ENCODE measurements at places on chromosomes 1 and 21.

DNA sequence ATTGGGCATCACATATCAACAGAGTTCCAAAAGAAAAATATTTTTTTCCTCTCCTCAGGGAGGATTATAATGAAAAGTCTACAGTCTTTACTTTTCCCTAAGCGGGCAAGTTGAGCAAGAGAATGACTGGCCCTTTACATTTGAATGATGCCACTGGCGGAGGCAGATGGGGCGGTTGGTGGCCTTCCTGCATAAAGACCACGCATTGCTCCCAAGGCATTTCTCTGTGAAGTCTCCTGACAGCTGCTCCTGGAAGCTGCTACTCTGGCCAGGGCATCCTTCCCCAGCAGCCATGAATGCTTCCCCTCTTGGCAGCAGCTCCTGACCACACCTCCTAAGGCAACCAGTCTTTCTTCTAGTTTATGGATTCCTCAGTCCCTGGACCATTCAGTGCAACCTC is 161.1 kb upstream of the RRP15 start:
- H3K4me3 ChIP-seq = no peak overlapping the region
- H3K4me1 ChIP-seq = no peaks in the 10 kb centered on the region

DNA sequence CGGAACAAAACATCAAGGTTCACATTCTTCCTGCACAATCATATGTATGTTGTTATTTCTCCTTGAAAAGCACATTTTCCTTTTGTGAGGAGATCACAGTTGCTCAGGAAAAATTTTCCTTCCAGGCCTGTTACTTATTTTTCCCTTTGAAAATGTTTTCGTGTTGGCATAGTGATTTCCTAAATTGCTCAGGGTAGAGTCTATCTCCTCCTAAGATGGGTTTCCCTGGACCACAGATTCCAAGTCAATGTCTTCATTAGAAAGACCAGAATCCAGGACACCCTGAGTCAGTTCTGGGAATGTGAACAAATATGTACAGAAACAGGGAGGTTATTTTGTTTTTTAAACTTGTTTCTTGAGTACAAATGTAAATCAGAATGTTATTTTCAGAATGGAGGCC is 94.3 kb upstream of the C1orf105 start:
- H3K4me3 ChIP-seq = no peak overlapping the region
- H3K27me3 ChIP-seq = no peaks in the 10 kb centered on the region
- no peaks in the 10 kb centered on the region for H3K36me3 ChIP-seq
- no peak overlapping the region for H3K27ac ChIP-seq
- H3K4me1 ChIP-seq = no peaks in the 10 kb centered on the region
- DNase-seq = no peak

- H3K27me3 ChIP-seq = no peaks in the 10 kb centered on the region
- H3K4me3 ChIP-seq = no peak overlapping the region
- no peak for DNase-seq
- no peak overlapping the region for H3K27ac ChIP-seq
Measured at GRCh38 chr1:206120406-206120805, 3.2 kb upstream of the AVPR1B start.

DNA sequence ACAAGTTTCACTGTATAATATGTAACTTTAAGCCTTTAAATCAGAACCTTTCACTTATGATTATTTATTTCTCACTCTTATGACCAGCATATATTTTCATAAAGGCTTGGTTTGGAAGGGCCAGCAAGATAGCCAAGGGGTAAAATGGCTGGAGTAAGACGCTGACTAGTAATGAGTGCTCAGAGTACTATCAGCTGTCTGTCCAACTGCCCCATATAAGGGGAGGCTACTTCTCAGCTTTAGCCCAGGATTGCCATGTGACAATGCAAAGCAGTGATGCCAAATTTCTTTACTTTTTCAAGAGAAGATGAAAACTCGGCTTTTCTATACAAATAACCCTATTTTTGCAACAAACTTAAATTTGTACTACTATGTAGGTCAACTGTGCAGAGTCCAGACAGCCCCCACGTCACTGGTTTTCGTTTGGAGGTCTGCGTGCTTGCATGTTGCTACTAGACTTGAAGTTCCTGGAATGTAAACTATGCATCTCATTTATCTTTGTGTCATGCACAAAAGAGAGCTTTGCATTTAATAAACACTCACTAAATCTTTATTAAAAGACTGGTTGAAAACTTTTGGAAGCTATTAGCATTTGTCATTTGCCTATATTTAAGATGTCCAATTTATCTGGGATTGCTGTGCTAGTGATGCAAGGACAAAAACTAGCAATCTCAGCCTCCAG is 110.4 kb downstream of the TNFSF18 start:
- H3K4me3 ChIP-seq = no peak overlapping the region
- DNase-seq = no peak
- H3K4me1 ChIP-seq = peaks cover 7% of the 10 kb centered on the region
- no peaks in the 10 kb centered on the region for H3K27me3 ChIP-seq

- H3K36me3 ChIP-seq = no peaks in the 10 kb centered on the region
- DNase-seq = no peak
- no peak overlapping the region for H3K27ac ChIP-seq
- no peak overlapping the region for H3K4me3 ChIP-seq
- peaks cover 29% of the 10 kb centered on the region for H3K27me3 ChIP-seq
Measured at GRCh38 chr21:43279578-43279894, 110.7 kb downstream of the CRYAA start.

GRCh38 chr1:84365225-84366221 is 32.8 kb upstream of the DNASE2B start:
- H3K36me3 ChIP-seq = no peaks in the 10 kb centered on the region
- no peak overlapping the region for H3K27ac ChIP-seq
- DNase-seq = no peak
- H3K27me3 ChIP-seq = no peaks in the 10 kb centered on the region

GRCh38 chr21:31141389-31142000 is 103.2 kb upstream of the KRTAP19-8 start:
- no peak overlapping the region for H3K4me3 ChIP-seq
- no peaks in the 10 kb centered on the region for H3K27me3 ChIP-seq
- no peaks in the 10 kb centered on the region for H3K4me1 ChIP-seq
- no peak overlapping the region for H3K27ac ChIP-seq
- DNase-seq = no peak

GRCh38 chr1:156839426-156840109 is 19.3 kb downstream of the INSRR start:
- H3K4me3 ChIP-seq = no peak overlapping the region
- H3K27ac ChIP-seq = no peak overlapping the region
- H3K36me3 ChIP-seq = no peaks in the 10 kb centered on the region
- no peaks in the 10 kb centered on the region for H3K27me3 ChIP-seq
- no peak for DNase-seq

- H3K27me3 ChIP-seq = no peaks in the 10 kb centered on the region
- no peaks in the 10 kb centered on the region for H3K4me1 ChIP-seq
- DNase-seq = no peak
- H3K27ac ChIP-seq = no peak within 1 kb of the TSS
Measured at GRCh38 chr1:162632217-162632666, at the start of gene DDR2. Gene DDR2 (plus strand): TSS chr1:162632464. CDS start chr1:162719064, 86,600 bp downstream.

- H3K36me3 ChIP-seq = no peaks in the 10 kb centered on the region
- no peak overlapping the region for H3K4me3 ChIP-seq
- DNase-seq = no peak
- H3K27me3 ChIP-seq = no peaks in the 10 kb centered on the region
- peaks cover 43% of the 10 kb centered on the region for H3K4me1 ChIP-seq
Measured at GRCh38 chr1:180854001-180854400, 58.7 kb upstream of the KIAA1614 start.

DNA sequence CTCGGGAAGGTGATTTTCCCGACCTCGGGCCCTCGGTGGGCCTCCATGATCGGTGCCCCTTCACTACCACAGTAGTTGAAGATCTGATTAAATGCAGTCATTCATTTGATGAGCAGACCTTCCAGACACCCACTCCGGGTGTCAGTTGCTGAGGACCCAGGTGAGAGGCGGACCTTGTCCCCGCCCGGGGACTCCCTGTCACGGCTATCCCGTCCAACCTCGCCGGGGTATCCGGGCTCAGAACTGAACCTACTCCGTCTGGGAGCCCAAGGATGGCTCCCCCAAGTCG is 22.6 kb downstream of the RNU1-3 start:
- peaks cover 26% of the 10 kb centered on the region for H3K4me1 ChIP-seq
- peaks cover 5% of the 10 kb centered on the region for H3K27me3 ChIP-seq
- peak overlapping the region; percentile 96 for H3K4me3 ChIP-seq
- H3K36me3 ChIP-seq = no peaks in the 10 kb centered on the region
- H3K27ac ChIP-seq = peak overlapping the region; percentile 94

DNA sequence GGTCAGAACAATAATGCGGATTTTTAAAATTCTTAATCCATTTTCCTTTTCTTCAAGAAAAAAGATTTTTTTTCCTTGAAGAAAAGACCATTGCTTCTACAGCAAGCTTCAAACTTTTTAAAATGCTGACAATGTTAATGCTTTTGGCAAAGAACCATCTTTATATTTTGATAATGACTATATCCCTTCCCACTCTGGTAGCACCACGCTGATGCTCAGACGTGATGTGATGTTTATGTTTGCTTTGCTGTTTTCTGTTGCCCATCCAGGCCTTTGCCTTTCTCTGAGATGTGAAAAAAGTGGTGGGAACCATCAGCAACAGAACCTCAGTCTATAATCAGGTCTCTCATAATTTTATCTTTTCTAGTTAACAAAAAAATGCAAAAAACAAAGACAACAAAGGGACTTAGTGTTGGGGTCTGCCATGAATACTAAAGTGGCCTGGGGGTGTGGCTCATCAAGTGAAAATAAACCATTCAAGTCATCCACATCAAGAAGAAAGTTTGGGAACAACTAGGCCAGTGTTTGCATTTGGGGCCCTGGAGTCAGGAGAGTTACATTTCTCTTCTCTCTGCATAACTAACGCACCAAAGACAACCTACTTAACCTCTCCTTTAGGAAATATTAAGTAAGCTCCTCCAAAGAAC is 244.6 kb upstream of the DMRTA2 start:
- no peak overlapping the region for H3K4me3 ChIP-seq
- H3K4me1 ChIP-seq = no peaks in the 10 kb centered on the region
- no peaks in the 10 kb centered on the region for H3K36me3 ChIP-seq
- no peak overlapping the region for H3K27ac ChIP-seq
- H3K27me3 ChIP-seq = no peaks in the 10 kb centered on the region

DNA sequence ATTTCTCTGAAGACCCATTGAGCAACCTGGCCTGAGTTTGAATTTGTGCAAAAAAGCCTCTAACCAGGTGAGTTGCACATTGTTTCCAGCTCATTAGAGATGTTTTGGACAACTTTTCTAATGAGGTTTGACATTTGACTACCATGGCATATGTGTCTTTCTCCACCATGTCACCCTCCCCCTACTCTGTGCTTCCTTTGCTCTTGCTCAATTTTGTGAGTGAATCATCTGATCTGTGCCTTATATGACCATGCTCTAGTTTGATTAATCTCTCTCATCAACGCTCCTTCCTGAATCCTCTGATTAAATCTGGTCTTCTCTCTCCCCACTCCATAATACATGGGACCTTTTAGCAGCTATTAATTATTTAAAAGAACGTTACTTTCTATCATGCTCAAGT is 144.8 kb upstream of the SAMSN1 start:
- H3K4me3 ChIP-seq = no peak overlapping the region
- no peaks in the 10 kb centered on the region for H3K36me3 ChIP-seq
- no peak overlapping the region for H3K27ac ChIP-seq
- DNase-seq = no peak
- H3K27me3 ChIP-seq = no peaks in the 10 kb centered on the region

DNA sequence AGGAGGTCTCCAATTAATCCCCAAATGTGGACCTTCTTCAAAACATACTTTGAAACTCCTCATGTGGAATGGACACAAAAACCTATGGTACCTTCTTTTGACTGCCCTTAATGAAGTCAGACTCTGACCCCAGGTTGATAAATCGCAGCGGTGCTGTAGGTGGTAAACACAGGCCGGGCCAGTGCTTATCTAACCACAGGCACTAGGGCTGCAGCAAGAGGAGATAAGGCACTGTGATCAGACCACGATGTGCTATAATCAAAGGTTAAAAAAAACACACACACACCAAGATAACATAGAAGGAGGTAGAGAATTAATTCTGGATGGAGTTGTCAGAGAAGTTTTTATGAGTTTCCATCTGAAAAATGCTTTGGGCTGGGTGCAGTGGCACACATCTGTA is 52.3 kb upstream of the SIPA1L2 start:
- peaks cover 23% of the 10 kb centered on the region for H3K4me1 ChIP-seq
- peak; percentile 31 for DNase-seq
- H3K27ac ChIP-seq = no peak overlapping the region
- no peak overlapping the region for H3K4me3 ChIP-seq
- H3K27me3 ChIP-seq = no peaks in the 10 kb centered on the region

GRCh38 chr21:46550116-46550941 is 54.6 kb downstream of the S100B start:
- DNase-seq = no peak
- H3K27ac ChIP-seq = no peak overlapping the region
- no peaks in the 10 kb centered on the region for H3K27me3 ChIP-seq
- H3K4me1 ChIP-seq = peaks cover 7% of the 10 kb centered on the region
- peaks cover 62% of the 10 kb centered on the region for H3K36me3 ChIP-seq
- no peak overlapping the region for H3K4me3 ChIP-seq

- no peaks in the 10 kb centered on the region for H3K27me3 ChIP-seq
- no peaks in the 10 kb centered on the region for H3K36me3 ChIP-seq
- no peak overlapping the region for H3K27ac ChIP-seq
- DNase-seq = peak; percentile 18
- no peak overlapping the region for H3K4me3 ChIP-seq
- H3K4me1 ChIP-seq = no peaks in the 10 kb centered on the region
Measured at GRCh38 chr1:79353224-79353623, 346.7 kb upstream of the ADGRL4 start.

GRCh38 chr1:89221341-89221740 is 22.6 kb upstream of the GBP4 start:
- no peak overlapping the region for H3K27ac ChIP-seq
- H3K4me1 ChIP-seq = peaks cover 9% of the 10 kb centered on the region
- no peak overlapping the region for H3K4me3 ChIP-seq
- H3K27me3 ChIP-seq = no peaks in the 10 kb centered on the region

All from common myeloid progenitor, CD34-positive (primary cell).